Calu3 (cell line): ENCODE measurements at places on chromosomes 7 and 10. TPM values are rescaled to one million over a fixed set of nuclear protein-coding genes. Genes with fewer than 3 reads are reported as not detected.

Gene CLRN3
- total RNA-seq = 0.52 and 0.76 TPM in 2 replicates

Gene NPY4R2
- not detected in 2 replicates for total RNA-seq

GRCh38 chr7:118152149-118152548 is 31.8 kb upstream of the LSM8 start:
- DNase-seq = no peak
- peaks cover 19% of the 10 kb centered on the region for H3K27me3 ChIP-seq
- H3K4me3 ChIP-seq = no peak overlapping the region
- H3K27ac ChIP-seq = no peak overlapping the region

GRCh38 chr10:63200431-63200830 is 67.3 kb downstream of the NRBF2 start:
- no peak overlapping the region for H3K27ac ChIP-seq
- no peak for DNase-seq
- no peaks in the 10 kb centered on the region for H3K4me1 ChIP-seq
- no peak overlapping the region for H3K4me3 ChIP-seq

GRCh38 chr10:63585041-63585440 is 63.8 kb downstream of the REEP3 start:
- H3K4me3 ChIP-seq = no peak overlapping the region
- no peaks in the 10 kb centered on the region for H3K36me3 ChIP-seq
- DNase-seq = no peak
- H3K27ac ChIP-seq = no peak overlapping the region
- no peaks in the 10 kb centered on the region for H3K27me3 ChIP-seq

DNA sequence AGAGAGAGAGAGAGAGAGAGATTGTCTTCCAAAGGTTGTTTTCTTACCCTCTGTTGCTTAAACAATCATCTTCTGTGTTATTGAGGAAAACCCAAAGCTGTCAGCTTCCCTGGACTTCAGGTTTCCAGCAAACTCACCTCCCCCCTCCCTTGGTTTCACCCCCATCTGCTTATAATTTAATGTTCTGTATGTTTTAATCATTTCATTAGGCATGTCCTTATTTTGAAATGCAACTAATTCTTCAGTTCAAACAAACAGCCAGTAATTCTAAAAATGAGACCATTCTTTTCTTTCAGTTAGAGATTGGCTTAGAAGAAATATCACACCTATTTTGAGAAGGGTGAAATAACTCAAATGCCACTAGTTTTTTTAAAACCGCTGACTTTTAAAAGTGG is 102.9 kb downstream of the FAM204A start:
- DNase-seq = no peak
- no peaks in the 10 kb centered on the region for H3K36me3 ChIP-seq
- H3K4me1 ChIP-seq = no peaks in the 10 kb centered on the region
- no peak overlapping the region for H3K4me3 ChIP-seq
- peaks cover 46% of the 10 kb centered on the region for H3K27me3 ChIP-seq
- no peak overlapping the region for H3K27ac ChIP-seq
